AG20443 (cell line): ENCODE measurements at places on chromosomes 1 and 21.

GRCh38 chr1:222594789-222595188, 5.1 kb upstream of the TAF1A start:
- no peak for DNase-seq

- no peak for DNase-seq
Observed at GRCh38 chr21:14688412-14688811, 142.3 kb upstream of the SAMSN1 start.

GRCh38 chr1:15204931-15205330, 42.1 kb upstream of the FHAD1 start:
- no peak for DNase-seq

- no peak for DNase-seq
Observed at GRCh38 chr21:33734291-33734690, 92.0 kb downstream of the ITSN1 start.

DNA sequence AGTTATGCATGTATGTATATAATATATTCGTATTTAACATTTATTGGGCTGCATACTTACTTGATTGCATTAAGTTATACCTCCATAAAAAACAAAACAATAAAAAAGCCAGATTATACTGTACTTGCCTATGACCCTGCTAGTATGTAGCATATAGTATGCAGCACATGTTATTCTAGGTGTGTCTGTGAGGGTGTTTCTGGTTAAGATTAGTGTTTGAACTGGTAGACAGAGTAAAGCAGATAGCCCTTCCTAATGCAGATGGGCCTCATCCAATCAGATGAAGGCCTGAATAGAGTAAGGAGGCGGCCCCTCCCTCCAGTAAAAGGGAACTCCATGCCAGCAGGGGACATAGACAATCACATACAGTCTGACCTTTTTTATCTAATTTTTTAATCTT, 323.3 kb upstream of the USP24 start:
- DNase-seq, result no peak

DNA sequence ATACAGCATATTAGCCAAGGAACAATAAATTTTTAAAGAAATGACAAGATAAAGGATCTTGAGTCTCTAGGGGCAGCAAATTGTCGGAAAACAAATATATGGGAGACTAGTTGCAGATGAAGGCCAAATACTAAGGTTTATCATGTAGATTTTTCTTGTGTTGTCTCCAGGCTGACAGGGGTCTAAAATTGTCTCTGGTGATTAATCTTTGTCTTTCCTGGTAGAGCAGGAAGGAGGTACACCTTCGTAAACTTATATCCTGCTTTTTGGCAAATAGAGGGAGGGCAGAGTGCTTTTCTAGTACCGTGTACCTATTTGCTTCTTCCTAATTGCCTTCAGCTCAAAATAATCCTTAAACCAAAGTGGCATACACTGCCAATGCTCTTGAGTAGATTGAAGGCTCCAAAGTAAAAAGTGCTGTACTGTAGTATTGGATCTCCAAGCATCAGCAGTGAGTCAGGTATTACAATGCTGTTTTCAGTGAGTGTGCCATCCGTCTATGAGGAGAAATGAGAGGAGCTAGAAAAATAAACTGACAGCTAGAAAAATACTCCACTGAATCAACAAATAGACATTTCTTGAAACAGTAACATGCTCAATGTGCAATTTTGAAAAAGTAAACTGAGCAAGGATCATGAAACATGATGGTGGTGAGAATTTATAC, 1.8 kb upstream of the LEPR start:
- no peak for DNase-seq

- no peak for DNase-seq
Observed at GRCh38 chr21:45267390-45267760, 20.3 kb downstream of the POFUT2 start.

GRCh38 chr1:68571454-68572235, 74.8 kb upstream of the DEPDC1 start:
- DNase-seq, result no peak

DNA sequence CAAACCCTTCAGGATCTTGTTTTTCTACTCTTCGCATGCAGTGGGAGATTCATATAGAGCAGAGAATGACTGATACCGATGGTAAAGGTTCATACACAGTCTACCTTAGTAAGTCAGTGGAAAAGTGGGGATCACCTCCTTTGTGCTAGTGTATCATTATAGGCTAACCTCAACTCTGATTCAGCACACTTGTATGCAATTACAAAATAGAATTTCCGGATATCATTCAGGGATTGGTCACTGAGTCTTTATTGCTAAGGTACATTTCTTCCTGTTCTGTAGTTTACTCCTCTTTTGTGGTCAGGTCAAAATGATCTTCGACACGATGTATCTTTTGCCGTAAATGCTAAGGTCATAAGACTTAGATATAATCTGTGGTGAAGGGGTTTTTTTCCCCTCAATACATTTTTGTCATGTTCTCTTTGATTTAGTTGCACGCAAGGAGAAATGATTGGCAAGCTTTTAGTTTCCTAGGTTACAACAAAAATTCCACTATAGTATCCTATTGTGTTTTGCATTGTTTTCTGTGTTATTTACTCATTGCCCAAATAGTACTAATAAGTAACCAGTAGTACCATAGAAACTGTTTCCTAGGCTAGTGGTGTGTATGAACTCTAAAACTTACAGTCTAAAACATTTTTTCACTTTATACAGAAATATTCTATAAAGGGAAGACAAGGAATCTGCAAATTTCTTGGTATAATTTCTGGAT, 35.7 kb upstream of the PLA2G4A start:
- no peak for DNase-seq

DNA sequence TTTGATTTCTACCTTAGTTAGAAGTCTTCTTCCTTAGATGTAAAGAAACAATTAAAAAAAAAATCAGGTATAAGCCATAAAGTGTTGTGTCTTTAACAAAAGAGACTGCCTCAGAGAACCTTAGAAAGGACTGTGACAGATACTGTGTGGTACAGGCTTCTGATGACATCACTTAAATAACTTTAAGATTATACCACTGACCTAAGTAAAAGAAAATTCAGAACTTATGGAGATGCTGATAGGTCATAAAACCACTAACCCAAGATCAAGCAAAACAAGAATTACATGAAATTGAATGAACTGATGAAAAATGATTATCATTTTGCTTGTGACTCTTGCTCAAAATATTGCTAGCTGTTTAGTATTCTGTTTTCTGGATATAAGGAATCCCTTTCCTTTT, 220.8 kb downstream of the NRIP1 start:
- no peak for DNase-seq

- DNase-seq, result no peak
Observed at GRCh38 chr1:234320069-234320468, 53.2 kb upstream of the COA6 start.

DNA sequence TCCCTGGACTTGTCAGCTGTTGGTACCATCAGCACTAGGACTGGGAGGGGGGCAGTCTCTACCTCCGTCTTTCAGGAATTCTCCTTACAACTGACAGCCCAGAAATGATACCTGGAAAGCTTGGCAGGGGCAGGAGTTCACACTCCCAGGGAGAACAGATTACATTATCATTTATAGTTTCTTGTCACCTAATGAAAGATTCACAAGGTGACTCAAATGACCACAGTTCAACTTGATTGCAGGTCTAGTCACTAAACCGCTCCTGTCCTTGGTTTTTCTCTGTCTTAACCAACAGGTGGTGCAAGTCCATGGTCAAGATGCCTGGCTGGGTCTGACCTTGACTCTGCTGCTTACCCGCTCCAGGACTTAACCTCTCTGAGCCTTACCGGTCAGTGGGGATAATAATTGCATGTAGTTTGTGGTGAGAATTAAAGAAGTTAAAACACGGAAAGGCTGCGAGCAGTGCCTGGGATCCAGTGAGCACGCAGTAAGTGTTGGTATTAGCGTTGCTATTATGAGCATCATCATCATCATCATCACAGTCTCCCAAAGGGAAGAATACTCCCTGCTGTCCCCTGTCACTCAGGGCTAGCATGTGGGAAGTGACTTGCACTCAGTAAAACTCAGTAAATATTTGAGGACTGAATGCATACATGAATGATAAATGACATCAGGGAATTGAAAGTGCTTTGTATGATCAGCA, 125.3 kb upstream of the CD34 start:
- no peak for DNase-seq

DNA sequence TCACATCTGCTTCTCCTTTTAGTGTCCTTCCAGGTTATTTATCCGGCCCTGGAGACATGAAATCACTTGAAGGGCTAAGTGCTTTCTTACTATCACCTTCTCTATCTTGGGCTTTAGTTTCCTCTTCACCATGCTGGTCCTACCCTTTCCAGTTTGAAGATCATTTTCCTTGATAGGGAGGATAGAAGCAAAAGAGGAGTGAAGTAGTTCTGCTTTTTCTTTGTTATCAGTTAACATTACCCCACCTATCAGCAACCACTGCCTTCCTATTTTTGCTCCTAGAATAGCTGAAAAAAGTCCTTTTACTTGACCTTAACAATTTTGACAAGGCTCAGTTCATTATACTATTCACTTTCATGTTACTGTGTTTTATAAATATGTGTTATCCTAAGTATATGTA, 19.4 kb downstream of the RGL1 start:
- no peak for DNase-seq

DNA sequence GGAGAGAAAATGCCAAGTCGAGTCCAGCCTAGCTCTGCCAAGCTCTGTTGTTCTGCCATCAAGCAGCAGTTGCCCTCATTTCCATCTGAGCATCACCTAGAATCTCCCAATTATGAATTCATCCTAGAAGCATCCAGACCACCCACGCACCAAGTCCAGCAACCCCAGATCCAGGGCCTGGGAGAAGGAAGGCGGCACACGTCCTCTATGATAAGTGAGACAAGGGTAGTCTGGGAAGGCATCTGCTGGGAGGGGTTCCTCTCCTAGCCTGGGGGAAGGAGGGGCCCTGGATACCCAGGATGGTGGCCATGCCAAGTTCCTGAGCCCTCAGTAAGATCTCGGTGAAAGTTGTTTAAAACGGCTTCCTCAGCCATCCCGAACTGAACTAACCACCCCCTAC, 70.7 kb downstream of the VWA5B1 start:
- no peak for DNase-seq

DNA sequence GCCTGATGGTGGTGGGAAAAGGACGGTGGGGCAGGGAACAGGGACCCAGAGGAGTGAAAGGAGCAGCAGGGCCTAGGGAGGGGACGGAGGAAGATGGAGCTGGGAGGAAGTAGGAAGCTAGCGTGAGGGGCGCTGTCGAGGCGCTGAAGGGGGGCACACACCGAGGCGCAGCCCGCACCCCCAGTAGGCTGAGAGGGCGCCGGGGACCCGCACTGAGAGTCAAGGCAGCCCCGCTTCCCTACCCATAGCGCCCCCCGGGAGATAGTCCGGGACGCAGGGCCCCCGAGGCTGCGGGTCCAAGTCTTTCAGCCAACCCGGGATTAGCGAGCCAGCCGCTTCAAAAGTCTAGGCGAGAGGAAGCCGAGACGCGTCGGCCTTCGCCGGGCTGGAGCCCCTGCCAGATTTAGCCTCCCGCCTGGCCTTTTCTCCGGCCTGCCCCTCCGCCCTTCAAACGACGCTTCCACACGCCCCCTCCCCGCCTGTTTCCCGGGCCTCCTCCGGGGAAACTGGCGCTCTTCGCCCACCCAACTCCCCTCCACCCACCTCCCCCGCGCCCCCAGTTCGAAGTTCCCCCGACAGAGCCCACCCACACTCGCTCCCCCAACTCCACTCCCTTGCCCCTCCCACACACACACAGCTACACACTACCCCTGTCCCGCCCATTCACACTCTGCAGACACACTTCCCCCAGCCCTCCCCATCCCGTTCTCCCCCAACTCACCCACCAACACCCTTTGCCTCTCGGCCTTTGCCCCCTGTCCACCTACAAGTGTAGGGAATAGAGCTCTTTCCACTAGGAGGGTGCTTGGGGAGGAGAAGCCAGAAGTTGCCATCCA, 7.8 kb upstream of the PROX1 start:
- no peak for DNase-seq

DNA sequence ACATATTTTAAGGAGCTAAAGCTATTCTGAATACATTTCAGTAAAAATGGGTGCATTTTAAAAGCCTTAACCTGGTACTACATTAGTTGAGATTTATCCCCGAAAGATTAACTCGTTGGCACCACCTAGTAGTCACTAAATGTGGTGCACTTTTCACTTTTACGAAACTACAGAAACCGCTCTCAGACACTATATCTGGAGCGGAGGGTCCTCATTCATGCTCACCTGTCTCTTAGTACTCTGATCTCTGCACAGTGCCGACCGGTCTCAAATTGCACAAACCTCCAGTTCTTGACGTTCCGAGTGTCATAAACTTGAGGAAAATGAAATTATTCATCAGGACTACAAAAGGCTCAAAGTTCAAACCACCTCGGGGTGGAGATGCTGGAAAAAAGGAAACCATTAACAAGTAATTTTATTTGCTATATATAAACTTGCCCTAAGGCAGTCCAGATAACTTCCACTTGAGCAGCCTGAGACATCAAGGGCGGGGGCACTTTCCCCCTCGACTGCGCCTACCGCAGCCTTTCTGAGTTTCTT, 722 bp downstream of the LZIC start:
- peak; percentile 67 for DNase-seq

DNA sequence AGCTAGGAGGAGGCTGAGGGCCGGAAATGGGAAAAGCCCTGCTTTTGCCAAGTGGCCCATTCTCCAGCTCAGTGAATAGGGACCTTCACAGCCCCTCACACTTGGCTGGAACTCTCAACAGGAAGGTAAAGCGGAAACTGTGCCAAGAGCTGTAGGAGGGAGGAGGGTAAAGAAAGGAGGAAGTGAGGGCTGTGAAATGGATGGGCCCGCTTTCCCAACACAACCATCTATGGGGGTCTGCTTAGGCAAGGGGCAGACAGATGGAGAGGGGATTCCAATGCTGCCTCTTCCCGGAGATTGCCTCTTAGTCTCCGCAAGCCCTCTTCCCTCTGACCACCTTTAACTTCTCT, 5.2 kb downstream of the INKA2 start:
- DNase-seq, result no peak

DNA sequence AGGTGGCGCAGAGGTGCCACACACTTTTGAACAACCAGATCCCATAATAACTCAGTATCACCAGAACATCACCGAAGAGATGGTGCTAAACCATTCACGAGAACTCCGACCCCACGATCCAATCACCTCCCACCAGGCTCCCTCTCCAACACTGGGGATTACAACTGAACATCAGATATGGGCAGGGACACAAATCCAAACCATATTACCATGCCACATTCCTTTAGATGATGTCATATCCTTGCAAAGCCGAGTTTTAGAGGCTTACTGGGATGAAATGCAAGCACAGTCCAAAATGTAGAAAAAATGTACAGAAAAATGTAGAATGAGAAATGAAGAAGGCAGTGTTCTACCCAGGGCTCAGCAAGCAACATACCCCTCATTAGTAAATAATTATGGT, 64.7 kb downstream of the SGIP1 start:
- peak; percentile 65 for DNase-seq
